NCI-H526 treated with DMSO at 0.1 percent for 48 hours (cell line): ENCODE measurements at places on chromosomes 6 and 20.

- no peak for DNase-seq
Measured at GRCh38 chr20:38847840-38848239, 42.3 kb downstream of the PPP1R16B start.

GRCh38 chr6:19818805-19819204 lies 18.4 kb upstream of the ID4 start:
- no peak for DNase-seq

DNA sequence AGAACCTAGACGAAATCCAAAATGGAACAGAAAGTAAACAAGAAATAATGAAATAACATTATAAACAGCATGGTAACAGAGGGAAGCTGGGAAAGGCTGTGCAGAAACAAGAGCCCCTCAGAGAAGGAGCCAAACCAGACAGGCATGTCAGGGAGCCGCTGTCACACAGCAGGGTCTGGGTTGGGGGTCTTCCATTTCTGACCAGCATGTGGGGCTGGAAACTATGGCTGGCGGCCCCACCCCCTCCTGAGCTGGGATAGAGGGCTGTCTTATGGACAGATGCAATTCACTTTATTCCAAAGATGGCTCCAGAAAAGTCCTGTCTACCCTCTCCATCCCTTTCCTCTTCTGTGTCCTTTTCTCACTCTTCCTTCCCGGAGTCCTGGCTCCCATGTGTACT lies 27.3 kb downstream of the C6orf89 start:
- DNase-seq: no peak

- DNase-seq: no peak
Measured at GRCh38 chr6:167112421-167112820, 10.5 kb upstream of the CCR6 start.

GRCh38 chr6:44538807-44539201 lies 151.3 kb downstream of the CDC5L start:
- DNase-seq: no peak

- no peak for DNase-seq
Measured at GRCh38 chr20:20051767-20052073, 546 bp downstream of the CRNKL1 start.

DNA sequence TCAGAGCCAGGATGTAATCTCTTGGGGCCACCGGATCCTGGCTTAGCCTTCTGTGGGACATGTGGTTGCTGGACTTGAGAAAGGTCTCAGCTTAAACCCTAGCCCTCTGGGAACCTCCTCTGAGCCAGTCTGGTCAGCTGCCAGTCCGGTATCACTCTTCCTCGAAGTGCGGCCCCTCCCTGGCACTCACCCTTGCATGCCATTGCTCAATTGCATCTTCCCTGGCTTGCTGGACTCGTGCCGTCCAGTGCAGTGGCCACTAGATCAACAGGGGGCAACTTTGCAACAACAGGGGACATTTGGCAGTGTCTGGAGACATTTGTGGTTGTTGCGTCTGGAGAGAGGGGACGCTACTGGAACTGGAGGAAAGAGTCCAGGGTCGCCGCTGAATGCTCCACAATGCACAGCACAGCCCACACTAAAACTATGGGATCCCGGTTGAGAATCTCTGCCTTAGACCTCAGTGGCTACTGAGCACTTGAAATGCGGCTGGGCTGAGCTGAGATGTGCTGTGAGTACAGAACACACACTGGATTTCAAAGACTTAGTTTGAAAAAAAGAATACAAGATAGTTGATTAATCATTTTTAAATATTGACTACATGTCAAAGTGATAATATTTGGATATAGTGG lies 152.1 kb downstream of the TFAP2C start:
- no peak for DNase-seq

GRCh38 chr6:116298973-116299372 lies 19.2 kb upstream of the TSPYL1 start:
- no peak for DNase-seq

DNA sequence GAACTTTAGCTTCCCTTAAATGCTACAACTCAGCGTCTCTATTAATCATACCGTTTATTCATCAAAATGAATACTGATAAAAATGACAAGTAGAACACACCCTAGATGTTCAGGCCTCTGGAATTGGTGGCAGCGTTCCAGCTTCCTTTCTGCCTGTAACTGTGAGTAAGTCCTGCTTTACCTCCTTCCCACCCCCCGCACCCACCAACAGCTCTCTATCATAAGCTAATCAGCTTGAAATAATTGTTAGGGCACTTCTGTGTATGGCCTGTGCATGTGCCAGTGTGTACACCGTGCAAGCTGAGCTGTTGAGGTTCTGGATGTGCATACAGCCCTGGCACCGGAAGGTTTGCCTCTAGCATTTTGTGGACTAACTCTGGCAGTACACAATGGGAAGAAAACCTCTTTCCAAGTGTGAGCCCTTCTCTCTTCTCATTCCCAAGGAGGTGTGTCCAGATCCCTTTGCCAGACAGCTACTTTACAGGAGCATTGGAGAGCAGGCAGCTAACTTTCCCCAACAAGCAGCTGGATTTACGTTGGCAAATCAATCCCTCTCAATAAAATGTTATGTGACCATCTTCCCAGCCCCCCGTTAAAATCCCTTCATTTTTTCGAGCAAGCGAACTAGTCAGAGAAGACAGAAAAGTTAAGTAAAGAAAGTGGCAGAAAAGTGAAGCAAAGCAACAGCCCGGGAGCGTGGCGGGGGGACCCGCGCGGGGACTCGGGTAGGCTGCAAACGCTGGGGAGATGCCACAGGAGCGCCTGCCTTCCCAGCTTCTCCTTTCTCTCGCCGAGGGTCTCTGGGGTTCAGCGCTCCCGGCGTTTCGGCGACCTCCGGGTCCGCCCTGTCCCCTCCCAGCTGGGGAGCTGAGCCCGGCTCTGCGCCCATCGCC lies 803 bp upstream of the ADGRG6 start:
- DNase-seq: no peak
